Small intestine (tissue), 16 donors: ENCODE measurements at places on chromosomes 5 and 9. TPM values are rescaled to one million over a fixed set of nuclear protein-coding genes. Genes with fewer than 3 reads are reported as not detected.
A peak's percentile ranks its signal among the peaks of the same experiment; 100 is the strongest.

DNA sequence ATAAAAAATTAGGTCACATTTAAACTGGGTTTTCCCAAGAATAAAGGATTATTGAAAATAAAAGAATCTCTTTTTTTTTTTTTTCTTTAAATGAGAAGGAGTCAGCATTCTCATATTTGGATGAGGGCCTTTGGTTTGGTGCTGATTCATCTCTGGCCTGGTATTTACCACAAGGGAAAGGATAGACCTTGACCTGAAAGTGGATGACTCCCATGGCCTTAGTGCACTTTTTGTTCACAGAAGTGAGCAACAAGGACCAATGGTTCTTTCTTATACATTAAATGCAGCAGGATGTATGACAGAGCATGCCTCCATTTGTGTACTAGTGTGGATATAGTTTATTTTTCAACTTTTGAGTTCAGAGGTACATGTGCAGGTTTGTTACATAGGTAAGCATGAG is 6.9 kb downstream of the YTHDC2 start:
- DNase-seq: no peak
- no peak overlapping the region for H3K27ac ChIP-seq
- no peak overlapping the region for H3K4me3 ChIP-seq
- H3K36me3 ChIP-seq: peaks cover 3% of the 10 kb centered on the region
- no peaks in the 10 kb centered on the region for H3K27me3 ChIP-seq

DNA sequence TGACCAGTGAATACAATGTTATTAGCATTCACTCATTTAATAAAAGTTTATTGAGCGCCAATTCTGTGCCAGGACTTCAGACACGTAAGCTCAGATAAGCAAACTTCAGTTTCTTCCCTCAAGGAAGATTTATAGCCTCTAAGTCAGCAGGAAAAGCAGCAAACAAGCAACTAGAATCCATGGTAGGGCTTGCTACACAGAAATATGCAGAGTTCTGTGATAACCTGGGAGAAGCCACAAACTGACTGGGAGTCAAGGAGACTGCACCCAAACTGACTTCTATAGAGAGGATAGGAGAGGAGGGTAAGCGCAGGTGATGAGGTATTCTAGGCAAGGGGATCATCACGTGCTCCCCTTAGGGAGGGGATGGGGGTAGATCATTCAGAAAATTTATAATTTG is 1.4 kb upstream of the OGN start:
- no peak overlapping the region for H3K4me3 ChIP-seq
- peaks cover 7% of the 10 kb centered on the region for H3K4me1 ChIP-seq
- peak; percentile 77 for DNase-seq
- no peaks in the 10 kb centered on the region for H3K27me3 ChIP-seq

DNA sequence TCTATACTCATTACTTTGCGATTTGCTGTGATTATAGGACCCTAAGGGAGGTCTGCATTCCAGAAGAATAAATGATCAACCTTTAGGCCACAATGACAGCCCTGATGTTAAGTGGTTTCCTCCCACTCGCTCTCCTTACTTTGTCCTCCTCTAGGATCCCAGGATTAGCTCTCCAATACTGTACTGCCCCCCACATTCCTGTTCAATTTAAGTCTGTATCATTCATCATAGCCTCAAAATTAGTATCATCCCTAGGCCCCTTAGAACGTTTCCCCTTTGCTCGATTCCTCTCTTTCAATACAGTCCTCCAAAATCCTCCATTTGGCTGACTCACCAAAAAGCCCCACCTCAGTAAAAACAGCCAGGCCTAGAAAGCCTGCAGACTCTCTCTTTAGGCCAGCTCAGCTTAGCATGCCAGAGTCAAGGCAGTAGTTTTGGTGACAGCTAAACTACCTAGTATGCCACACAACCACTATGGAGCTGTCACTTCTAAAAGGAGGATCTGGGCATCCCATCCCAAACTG is 24.4 kb downstream of the RNF145 start:
- peaks cover 13% of the 10 kb centered on the region for H3K36me3 ChIP-seq
- H3K4me3 ChIP-seq: no peak overlapping the region
- no peaks in the 10 kb centered on the region for H3K4me1 ChIP-seq

The CCL27 gene
- polyA plus RNA-seq: 0.09 TPM

The CYLC2 gene
- not detected for polyA plus RNA-seq

The UIMC1 gene
- 25.2 TPM for polyA plus RNA-seq
